ENCODE measurements at places on chromosomes 11 and 22.

DNA sequence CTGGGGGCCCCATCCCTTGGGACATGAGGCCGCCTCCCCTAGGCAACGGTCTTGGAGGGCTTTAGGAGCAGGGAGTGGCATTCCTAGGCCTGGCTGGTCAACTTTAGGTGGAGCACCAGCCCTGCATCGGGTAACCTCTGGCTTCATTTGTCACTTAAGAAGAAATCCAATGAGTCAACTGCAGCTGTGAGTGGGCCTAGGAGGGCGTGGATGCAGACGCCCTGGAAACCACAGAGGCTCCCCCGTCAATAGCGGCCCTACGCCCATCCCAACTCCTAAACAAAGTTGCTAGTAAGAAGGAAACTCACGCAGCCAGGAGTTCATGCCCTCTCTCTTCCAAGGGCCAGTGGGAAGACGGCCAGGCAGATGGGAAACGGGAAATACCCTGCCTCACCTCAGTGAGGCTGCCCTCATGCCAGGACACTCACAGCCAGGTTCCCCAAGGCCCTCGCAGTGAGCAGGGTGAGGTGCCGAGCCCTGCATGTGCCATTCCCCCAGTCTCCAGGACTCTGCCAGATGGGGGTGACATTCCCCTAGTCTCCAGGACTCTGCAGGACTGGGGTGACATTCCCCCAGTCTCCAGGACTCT is 20.8 kb downstream of the BID start:
- DNase-seq: no peak

DNA sequence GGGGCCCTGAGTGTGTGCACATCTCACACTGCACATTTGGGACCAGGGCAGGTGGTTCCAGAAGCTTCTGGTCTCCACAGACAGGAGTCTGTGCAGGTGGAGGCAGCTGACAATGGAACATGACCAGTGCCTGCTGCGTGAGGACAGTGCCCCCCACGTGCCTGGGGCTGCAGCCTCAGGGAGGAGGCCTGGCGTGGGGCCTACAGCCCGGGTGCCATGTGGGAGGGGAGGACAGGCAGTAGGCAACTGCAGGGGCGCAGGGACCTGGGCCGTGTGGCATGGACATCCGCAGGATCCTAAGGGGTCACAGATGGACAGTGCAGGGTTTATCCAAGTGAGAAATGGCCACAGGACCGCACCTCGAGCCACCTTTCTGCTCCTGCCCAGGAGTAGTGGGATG is 28.8 kb downstream of the TSPAN4 start:
- no peak for DNase-seq

DNA sequence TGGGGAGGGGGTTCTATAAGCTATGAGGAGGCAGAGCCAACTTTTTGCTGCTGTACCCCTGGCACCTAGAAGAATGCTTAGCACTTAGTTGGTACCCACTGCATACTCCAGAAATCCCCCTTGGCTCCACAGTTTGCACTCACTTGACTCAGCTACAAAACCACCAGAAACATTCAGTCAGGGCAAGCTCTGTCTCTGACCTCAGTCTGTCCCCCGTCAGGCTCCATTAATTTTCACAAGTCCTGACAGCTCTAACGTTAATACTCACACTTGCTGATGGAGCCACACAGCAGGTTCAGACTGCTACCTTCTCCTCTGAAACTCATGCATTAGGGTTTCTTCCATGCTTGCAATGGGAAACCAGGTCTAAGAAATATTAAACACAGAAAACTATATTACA is 81.7 kb downstream of the MPPED2 start:
- no peak for DNase-seq

DNA sequence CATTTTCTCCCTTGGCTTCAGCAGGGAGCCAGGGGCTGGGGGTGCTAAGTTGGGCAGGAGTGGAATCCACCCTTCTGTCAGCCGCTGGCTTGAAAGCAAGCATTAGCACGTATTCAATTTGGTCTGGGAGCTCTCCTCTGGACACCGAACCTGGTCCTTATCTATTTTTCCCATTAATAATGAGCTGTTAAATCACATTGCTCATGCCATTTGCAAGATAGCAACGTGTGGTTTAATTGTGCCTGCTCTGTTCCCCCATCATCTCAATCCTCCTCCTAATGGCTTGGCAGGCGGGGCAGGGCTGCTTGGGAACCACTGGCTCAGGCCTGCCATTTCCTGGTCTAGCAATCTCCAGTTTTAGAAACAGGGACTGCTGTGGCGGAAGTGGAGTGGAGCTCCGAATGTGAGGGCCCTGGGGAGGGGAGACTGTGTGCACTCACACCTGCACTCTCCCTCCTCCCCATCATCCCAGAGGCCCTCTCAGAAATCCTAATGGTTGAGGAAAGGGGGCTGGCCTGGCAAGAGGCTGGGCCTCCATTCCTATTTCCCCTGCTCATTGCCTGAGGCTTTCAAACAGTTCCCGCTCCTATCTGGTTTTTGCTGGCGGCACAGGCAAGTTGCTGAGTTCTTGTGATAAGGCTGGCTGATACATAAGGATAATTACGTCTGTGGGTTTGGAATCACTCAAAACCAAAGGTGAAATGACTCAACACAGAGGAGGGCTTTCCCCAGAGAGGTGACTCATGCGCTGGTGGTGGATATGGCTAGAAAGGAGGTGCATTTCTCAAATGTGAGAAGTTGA is 201.2 kb upstream of the E2F8 start:
- no peak for DNase-seq

DNA sequence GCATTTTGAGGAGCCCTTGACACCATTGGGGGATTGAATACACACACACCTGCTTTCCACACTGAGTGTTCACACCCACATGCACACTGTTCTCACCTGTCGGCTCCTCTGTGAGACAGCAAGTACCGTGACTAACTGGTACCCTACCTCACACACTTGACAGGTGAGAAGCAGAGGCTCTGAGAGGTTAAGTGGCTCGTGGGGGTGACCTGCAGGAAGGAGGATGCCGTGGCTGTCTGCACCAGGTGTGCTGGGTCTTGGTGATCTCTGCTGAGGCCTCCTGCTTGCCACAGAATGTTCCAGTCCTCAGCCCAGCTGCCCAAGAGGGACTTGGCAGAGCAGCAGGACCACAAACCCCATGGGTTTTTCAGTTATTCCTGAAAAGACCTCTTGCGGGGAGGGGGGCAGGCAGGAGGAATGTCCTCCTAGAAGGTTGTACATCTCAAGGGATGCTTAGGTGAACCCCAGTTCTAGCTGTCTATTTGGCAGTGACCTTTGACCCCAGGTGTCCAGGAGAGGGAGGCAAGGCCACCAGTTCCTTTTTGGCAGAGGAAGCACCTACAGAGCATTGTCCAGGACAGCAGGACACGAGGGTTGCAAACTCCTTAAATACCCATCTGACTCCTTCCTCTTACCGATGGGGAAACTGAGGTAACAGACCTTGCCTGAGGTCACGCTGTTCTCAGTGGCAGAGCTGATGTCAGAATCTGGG is 66.0 kb downstream of the SHISAL1 start:
- no peak for DNase-seq

DNA sequence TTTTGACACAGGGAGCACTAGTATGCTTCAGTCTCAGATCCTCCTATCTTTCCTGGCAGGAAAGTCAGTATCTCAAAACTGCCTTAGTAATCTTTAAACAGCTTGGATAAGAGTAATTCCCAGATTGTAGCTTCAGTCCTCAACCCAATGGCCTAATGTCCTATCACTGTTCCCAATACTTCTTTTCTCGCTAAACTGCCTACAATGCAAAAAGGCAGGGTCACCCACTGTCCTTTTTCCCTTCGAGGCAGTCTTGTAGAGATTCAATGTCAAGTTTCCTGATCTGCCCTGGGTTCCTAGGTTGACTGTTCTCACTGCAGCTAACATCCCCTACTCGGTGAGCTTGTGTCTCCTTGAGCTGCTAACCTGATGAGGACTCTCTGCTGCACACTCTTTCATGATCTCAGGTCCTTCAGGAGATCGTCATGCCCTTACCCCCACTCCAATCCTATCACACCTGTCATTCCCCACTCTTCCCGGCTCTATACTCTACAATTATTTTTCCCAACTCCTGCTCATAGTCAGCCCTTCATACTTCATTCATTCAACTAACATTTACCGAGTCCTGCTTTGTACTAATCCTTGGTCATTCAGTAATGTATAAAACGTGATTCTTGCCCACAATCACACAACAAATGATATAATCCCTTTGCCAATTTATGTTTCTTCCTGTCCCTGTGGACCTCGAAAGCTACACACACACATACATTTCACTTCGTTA is 904 bp downstream of the C2CD3 start:
- no peak for DNase-seq

DNA sequence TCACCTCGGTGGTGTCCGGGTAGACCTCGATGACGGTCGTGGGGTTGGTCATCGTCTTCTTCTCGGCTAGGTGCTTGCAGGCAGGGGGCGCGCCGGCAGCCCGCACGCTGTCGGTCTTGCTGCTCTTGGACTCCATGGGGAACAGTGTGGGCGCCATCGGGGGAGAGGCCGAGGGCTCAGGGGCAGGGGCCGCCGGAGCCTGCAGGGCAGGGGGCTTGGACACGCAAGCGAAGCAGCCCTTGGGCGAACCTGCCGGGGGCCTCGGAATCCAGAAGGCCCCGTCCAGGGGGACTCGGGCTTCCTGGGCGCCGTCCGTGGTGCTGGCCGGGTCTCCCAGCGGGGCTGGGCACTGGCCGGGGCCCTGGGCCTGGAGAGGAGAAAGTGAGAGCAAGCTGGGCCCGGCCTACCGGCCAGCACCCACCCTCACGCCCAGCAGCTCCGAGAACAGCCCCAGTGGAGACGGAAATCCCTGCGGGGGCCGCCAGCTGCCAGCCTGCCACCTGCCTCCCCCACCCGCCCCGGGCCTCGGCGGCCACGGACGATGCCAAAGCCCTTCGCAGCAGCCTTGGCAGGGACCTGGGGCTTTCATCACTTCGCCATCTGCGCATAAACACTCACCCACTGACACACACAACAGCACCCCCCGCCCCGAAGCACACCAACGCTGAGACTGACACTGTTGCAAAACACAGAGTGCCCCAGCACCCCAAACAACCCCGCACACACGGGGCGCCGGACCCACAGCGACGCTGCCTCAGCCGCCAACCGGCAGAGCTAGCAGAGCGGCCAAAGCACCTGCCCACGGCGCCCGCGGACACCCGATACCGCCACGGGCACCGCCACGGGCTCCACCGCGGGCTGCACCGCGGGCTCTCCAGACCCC is 2.4 kb downstream of the IFITM10 start:
- DNase-seq: no peak

- DNase-seq: no peak
Observed at GRCh38 chr11:86447763-86448480, 73.2 kb downstream of the CCDC81 start.

DNA sequence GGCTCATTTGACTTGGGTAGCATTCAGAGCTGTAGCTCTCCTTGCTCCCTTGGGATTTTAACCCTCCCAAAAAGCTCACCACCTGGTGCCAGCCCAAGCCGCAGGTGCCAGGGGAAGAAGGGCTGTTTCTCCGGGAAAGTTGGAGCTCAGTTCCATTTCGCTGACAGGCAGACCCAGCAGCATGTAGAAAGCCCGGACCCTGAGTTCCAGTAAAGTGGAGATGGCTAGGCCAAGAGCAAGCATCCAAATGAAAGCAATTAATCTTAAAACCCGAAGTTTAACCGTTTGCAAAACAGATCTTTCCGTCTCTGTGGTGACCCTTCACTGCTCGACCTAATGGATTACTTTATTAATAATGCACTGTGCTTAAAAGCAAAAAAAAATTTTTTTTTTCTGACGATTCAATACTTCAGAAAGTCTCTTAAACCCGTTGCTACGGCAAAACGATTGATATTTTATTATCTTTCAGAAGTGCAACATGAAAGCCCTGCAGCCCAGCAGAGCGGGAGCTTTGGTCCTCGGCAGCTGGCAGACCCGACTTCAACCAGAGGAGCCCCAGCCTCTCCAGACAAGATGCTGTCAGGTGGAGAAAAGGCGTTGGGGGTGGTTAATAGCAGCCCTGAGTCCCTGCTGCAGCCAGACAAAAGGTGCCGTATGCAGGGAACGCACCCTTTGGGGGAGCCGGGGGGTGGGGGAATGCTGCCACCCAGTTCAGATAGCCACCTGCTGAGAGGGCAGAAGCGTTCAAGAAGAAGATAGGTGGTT is 3.3 kb downstream of the LMO1 start:
- DNase-seq: no peak

GRCh38 chr22:43789452-43789851 is 22.7 kb downstream of the EFCAB6 start:
- no peak for DNase-seq

DNA sequence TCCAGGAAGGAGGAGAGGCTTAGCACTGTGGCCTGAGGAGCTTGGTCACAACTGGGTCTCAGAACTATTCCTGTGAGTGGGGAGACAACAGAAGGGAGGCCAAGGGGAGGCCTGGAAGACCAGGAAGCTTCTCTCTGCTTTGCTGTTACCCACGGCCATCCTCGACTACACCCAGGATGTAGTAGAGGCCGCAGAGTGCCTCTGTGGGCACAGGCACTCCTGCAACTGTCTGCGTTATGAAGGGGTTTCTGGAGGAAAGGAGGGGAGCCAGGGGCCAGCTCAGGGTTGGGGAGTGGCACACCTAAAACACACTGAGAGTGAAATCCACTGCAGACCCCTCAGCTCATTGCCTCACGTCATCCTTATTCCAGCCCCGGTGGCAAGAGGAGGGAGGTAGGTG is 3.8 kb upstream of the MFRP start:
- DNase-seq: no peak

DNA sequence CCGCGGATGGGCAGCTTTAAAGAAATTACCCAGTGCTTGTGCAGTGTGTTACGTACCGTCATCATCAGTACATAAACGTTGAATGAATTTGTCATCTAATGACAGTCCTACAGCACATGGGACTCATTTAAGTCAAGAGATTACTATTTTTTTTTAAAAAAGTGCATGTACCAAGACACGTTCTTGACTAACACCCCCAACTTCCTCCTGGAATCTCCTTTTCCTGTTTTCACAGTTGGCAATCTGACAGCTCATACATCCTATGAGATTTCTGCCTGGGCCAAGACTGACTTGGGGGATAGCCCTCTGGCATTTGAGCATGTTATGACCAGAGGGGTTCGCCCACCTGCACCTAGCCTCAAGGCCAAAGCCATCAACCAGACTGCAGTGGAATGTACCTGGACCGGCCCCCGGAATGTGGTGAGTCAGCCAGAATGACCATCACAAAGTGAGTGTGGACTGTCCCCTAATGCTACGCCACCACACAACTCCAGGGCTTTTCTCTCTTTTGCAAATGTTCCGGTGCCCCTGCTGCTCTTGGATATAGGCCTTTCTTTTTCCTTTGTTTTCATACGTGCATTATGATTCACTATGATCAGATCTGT is 162.0 kb upstream of the SORL1-AS1 start:
- DNase-seq: no peak

- DNase-seq: no peak
Observed at GRCh38 chr11:10305262-10305963, 540 bp downstream of the ADM start.

Measured in DMS 273 treated with DMSO at 0.1 percent for 48 hours (cell line).